Vagina (tissue), 2 donors: ENCODE measurements at places on chromosomes 6 and 20. TPM values are rescaled to one million over a fixed set of nuclear protein-coding genes. Genes with fewer than 3 reads are reported as not detected.

- no peak for DNase-seq
Measured at GRCh38 chr20:18856873-18857272, 43.3 kb downstream of the SCP2D1 start.

Gene PSMB9
- 19.6 TPM for total RNA-seq

DNA sequence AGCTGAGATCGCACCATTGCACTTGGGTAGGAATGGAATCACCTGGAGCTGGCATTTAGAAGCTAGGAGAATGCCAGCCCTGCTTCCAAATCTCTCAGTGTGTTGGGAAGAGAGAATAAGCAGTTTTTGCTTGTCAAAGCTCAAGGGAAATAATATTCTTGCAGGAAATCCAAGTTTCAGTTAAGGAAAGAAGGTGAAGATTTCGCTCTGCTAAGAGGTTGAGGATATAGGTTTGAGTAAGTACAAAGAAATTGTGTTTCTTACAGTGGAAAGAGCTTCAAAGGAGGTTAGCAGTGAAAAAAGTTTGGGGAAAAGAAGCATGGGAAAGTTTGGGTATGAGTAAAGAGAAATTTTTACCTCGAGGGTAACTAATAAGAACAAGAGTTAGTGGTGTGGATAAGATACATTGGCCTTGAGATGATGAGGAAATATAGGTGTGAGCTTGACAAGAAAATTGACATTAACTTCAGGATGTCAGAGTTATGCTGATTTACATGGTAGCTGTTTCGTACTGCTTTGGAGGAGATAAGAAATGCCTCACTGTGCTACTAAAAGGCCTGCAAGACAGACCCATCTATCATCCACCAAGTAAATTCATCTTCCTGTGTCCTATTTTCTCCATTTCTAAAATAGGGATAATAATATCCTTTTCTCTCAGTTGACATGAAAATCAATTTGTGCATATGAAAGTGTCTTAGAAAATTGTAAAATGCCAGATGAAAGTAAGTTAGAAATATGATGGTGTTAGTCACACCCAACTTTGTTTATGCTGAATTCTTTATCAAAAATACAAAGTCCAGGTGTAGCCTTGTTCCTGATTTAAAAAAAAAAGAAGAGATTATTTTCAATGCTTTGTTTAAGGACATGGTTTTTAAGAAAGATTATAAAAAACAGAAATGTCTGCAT is 12.8 kb upstream of the HINT3 start:
- no peak for DNase-seq

Gene GSTA2
- not detected for total RNA-seq

DNA sequence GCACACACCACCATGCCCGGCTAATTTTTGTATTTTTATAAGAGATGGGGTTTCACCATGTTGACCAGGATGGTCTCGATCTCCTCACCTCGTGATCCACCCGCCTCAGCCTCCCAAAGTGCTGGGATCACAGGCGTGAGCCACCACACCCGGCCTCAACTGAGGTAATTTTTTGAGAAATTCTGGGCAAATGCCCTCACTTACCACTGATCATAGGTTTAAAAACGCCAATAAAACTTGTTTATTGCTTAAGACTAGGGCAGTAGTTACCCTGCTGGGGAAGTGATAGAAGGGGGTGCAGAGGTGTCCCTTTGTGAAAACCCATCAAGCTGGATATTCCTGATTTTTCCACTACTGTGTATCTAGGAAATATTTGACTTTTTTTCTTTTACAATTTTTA is 196.3 kb downstream of the BCAS1 start:
- no peak for DNase-seq

DNA sequence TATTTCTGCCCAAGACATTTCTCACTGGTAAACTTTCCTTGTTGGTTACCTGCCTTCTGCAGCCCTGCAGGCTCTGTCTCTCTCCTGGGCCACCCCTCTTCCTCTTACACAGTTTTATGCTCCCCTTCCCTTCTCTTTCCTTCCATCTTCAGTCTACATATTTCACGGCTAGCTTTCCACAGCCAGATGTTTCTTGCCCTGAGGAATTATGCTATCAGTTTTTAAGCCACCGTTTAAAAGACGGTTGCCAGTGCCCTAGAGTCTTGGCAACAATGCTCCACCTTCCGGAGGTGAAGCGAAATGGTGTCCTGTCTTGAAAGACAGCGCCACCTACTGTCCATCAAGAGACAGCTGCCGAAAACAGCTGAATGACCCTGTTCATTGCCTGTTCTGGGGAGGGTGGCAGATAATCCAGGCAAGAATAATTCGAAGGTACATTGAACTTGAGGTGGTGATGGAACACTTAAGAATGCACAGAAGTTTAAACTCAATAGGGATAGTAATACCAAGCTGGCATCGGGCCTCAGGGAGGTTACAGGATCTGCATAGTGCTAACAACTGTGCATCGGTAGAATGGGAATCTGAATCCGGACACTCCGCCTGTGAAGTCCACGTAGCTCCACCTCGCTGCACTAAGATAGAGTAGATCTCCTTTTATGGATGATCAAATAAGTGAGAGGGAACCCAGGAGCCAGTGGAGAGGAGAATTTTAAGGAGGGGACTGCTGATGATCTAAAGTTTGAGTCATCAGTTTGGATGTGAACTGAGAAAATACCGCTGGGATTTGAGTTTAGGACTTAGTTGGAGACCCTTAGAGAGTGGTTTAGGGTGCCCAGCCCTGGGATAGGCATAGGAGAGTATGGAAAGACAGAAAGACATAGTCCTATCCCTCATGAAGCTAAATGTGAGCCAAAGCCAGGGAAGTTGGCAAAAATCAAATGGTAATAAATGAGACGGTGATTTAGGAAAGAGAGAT is 4.8 kb upstream of the TRIM40 start:
- DNase-seq: no peak

GRCh38 chr6:81795890-81796289 is 43.4 kb upstream of the TENT5A start:
- DNase-seq: no peak

Gene MICB
- 3.2 TPM for total RNA-seq

Gene CAGE1
- total RNA-seq: not detected

- DNase-seq: no peak
Measured at GRCh38 chr6:114049367-114049966, 78.5 kb upstream of the HDAC2 start.

- no peak for DNase-seq
Measured at GRCh38 chr20:35726842-35727711, 15.0 kb downstream of the RBM39 start.

Gene IL20RA
- 21.9 TPM for total RNA-seq

DNA sequence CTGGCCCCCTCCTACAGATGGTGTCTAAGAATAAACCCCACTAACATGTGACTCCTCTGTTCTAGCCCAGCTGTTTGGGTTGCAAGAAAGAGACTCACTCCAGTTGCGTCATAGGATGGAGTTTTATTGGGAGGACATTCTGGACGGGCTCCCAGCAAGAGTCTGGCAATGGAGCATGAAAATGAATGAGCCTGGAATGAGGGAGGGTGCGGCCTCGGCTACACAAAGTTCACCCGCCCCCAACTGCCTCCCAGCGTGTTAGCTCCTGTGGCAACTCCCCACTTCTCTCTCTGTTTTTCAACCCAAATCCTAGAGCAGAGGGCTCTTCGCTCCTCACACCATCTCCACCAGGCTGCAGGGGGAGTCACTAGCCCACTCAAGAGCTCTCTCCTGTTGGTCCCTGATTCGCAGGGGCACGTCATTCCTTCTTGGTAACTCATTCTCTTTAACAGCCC is 5.1 kb upstream of the ADAM33 start:
- no peak for DNase-seq

Gene TRIM31
- not detected for total RNA-seq

- no peak for DNase-seq
Measured at GRCh38 chr6:165308926-165309731, at the start of gene C6orf118. C6orf118 (minus strand) TSS chr6:165309605; CDS start chr6:165309586, 19 bp downstream.

- no peak for DNase-seq
Measured at GRCh38 chr20:50333812-50334211, 143.2 kb downstream of the CEBPB start.

DNA sequence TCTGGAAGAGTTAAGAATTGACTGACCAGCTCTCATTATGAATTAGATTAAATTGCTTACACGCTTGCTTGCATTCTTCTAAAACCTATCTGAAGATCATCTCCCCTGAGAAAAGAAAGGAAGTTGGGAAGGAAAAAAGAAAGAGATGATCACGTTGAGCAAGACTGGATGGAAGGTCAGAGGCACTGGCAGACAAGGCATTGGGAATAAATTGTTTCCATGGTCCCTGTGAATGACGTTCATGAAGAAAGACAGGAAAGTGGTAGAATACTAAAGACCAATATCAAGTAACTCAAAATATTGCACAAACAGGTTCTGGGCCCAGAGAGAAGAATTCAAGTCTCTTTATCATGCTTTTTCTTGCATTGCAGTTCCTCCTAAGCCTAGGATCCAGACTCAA is 1045.4 kb upstream of the MAP3K7 start:
- no peak for DNase-seq

DNA sequence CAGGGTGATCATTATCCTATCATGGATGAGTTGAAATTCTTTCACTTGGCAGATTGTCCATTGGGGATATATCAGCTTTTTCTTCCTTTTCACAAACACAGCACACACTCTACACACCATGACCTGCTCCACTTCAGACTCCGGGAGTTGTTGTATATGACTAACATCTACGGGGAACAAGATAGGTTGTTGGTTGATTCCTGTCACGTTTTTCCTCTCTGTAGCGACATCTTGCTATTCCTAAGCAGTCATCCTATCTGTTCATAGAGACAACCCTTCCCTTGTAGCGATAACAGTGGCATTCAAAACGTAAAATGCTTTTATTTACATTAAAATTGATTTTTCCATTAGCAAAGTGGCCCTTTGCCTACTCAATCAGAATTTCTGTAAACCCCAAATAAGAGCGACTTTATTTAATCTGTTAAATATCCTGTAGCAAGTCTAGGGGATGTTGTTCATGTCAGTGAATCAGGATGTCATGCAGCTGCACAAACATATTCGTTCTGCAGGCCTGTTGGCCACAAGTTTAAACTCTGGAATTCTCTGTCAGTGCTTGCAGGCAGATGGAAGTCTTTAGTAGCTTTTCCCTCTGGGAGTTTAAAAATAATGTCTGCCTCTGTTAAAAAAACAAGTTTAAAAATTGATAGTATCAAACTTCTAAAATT is 23.1 kb downstream of the PHACTR2 start:
- no peak for DNase-seq

Gene ANKRD66
- not detected for total RNA-seq

DNA sequence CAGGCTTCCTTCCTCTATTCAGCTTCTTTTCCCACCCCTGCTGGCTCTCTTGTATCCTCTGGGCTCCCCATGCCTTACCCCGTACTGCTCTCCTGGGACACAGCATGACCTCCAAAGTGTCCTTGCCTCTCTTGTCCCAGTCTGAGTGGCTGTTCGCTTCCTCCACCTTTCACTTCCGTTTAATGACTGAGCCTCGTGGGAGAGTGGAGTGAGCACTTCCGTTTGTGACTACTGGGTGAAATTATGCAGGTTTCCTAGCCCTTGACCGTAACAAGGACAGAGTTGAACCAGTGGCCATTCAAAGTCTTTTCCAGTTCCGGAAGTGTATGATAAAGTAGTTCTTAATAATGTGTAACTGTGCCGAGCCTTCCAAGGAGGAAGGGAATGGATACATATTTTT is 109.2 kb downstream of the ARID1B start:
- DNase-seq: no peak

DNA sequence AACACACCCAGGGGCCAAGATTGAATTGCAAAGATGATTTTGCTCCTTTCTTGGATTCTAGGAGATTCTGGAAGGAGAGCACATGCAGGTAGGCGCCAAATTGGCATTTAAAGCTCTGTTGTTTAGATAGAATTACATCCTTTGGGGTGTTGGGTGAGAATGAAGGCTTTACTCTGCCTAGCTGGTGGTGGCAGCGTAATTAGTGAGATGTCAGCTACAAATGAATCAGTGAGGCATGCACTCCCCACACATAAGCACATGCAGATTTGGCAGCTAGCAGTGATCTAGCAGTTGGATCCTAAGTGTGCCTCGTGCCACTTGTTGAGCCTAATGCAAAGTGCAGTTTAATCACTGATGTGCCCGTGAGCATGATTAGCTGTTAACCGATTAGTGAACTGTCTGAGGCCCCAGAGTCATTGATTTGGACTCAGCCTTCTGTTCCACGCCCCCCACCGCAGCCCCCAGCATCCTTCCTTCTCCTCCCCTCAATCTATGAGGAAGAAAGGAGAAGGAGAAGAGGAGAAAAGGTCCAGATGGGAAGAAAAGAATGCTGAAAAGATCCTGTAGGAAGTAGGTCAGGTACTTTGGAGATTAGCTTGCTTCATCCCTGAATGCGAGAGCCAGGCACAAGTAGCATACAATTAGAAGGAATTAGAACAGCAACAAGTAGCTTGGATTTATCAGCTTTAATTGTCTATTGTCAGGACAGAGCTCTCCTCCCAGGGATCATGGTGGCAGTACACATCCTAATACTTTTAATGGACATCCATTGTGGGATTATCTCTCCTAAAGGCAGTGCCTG is 6.0 kb upstream of the PRDM1 start:
- DNase-seq: no peak

DNA sequence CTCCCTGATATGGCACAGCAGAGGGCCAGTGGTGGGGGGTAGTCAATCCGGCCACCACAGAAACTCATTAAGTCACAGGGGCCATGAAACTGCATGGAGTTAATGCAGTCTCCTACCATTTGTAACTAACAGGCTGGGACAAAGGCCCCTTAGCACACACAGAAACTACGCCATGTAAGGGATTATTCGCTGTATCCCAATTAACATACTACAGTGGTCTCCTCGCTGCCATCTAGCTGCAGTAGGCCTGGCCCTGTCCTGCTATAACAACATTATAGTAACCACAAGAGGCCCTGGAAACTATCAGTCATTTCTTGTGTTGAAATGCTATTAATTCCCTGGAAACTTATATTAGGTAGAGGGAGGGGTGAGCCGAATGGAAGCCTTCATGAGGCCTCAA is 72.3 kb upstream of the CCN2 start:
- no peak for DNase-seq

DNA sequence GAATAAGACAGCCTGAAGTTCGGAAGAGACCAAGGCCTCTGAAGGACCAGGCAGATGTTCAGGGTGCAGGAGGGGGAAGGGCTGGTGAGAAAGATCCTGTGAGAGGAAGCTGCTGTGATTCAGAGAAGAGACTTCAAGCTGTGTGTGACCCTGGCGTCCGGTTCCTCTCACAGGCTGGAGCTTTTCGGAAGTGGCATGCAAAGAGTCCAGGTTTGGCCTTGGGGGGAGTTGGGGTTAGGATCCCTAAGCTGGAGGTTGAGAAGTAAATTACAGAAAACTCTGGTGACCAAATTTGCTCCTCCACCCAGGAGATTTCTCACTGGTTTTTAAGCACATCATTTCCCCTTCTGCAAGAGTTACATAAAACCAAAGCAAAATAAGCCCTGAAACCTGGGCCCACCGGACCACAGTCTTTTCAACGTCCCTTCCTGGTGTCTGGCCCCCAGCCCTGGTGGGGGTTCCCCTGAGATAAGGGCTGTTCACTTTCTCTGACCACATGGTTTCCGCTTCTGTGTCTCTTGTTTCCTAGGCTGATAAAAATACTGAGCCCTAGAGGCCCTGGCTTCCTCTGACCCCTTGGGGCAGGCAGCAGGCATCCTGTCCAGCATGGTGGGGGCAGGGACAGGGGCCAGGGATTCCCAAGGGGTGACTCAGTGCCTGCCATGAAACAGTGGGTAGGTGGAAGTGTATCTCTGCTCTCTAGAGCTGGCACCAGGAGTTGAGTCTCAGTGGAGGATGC is 12.0 kb upstream of the LTA start:
- DNase-seq: no peak
